Left lung (tissue), 14 donors: ENCODE measurements at places on chromosomes 16 and 17.

GRCh38 chr16:87681981-87682570 lies 79.8 kb downstream of the JPH3 start:
- no peak for DNase-seq

DNA sequence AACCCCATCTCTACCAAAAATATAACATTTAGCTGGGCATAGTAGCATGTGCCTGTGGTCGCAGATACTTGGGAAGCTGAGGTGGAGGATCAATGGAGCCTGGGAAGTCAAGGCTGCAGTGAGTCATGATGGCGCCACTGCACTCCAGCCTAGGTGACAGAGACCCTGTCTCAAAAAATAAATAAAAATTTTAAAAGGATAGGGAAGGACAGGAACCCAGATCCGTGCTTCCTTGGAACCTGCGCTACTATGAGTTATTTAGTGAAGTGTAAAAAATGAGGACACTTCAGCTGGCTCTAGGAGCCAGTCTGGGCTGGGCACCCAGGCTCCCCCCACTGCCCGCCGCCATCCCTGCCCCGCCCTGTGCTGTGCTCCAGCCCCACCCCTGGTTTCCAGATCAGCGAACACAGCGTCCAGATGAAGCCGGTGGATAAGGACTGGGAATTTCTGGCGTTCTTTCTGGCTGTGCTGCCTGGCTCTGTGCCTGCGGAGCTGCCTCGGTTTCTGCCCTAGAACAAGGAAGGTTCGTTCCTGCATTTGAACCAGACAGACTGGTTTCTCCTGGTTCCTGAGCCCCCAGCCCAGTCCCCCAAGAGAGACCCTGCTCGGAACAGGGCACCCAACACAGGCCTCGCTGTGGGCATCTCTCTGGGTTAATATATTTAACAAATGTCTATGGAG lies 18.5 kb downstream of the PLLP start:
- DNase-seq = peak; percentile 65

- no peak for DNase-seq
These were observed 759 bp downstream of the ASPHD1 start for GRCh38 chr16:29900888-29901606.

- DNase-seq = no peak
These were observed 1.4 kb upstream of the SP6 start for GRCh38 chr17:47852113-47852949.

DNA sequence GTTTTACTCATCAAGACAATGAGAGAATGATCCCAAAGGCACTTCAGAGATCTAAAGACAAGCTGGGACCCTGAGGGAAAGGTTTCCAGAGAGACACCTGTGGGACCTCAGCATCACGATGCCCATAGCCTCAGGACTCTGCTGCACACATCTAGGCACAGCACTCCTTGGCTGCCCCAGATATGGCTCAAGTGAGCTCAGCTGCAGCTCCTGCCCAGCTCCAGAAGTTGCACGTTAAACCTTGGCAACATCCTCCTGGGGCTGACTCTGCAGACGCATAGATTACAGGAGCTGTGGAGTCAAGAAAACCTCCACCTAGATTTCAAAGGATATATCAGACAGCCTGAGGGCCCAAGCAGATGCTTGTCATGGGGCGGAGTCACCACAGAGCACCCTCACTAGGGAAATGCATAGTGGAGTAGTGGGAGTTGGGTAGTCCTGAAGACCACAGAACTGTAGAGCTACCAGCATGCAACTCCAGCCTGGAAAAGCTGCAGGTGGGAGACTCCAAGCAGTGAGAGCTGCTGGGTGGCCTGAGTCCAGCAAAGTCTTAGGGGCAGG lies 582.0 kb downstream of the CDH11 start:
- no peak for DNase-seq

DNA sequence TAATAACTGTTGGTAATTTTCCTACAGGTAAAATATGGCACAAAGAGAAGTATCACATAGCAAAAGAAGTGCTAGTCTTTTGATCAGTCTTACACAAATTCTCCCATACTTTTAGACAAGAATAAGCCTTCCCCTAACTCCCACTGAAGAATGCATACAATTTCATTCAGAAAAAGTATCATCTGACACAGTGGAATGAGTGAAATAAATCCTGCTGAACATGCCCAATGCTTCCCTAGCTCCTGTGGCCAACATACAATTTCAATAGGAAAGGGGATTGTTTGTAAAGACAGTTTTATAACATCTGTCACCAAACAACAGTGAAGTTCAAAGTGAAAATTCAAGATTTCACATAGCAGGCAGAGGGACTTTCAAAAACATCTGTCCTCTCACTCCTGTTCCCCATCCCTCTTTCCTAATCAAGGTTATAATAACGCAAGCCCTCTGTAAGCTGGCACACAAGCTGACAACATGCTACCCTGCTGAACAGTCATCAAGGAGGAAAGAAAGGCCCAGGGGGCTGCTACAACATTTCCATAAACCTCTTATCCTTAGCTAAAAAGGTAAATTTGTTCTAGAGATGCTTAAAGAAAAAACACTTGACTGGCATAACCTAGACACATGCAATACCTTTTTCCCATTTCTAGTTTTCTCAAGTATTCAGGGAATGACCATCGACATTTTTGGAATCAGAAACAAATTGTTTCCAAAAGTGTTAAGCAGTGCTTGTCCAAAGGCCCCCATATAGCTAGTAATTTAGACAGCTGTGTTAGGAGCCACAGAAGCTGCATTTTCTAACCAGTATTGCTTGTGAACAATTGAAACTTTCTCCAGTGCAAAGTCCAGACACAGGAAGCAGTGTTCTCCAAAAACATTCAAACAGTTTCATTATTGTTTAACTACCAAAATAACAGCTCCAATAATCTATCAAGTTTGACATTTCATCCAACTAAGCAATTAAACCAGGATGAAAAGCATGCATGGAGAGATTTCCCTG lies 11.5 kb upstream of the RFFL start:
- no peak for DNase-seq

- peak; percentile 66 for DNase-seq
These were observed 642 bp downstream of the MT1F start for GRCh38 chr16:56658327-56658875.

DNA sequence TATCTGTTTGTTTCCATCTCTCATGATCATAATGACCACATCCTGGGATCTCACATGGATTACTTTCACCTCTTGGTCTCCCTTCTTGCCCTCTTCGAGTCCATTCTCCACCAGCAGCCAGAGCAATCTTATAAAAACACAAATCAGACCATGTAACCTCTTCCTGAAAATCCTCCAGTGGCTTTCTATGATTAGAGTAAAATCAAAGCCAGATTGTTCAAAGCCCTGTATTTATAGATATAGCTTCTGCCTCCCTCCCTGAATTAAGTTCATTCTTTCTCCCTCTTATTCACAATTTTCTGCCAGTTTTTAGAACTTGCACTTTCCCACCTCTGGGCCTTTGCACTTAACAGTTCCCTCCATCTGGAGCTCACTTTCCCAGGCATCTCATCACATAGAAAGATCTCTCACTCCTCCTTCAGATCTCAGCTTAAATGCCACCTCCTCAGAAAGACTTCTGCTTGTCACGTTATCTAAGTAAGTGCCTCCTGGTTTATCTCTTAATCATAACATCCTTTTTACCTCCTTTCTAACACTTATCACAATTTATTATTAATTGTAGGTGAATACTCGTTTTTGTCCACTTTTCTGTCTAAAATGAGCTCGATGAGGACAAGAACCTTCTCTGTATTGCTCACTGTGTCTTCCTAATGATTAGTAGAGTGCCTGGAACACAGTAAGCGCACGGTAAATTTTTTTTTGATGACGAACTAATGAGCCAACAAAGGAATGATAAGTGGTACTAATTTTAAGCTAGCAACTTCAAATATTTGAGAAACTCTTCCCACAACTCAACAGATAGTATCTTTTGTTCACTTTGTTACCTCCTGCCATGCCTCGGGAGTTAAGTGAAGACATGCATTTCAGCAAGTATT lies 80.5 kb downstream of the CYB561 start:
- DNase-seq = no peak
